ENCODE measurements at places on chromosomes 4 and X. TPM values are rescaled to one million over a fixed set of nuclear protein-coding genes. Genes with fewer than 3 reads are reported as not detected.

The ABCD1 gene
- 6.7 TPM for total RNA-seq

GRCh38 chr4:17232566-17233253 lies 279.2 kb downstream of the QDPR start:
- no peaks in the 10 kb centered on the region for H3K4me1 ChIP-seq
- no peak overlapping the region for H3K27ac ChIP-seq
- no peak for DNase-seq
- H3K36me3 ChIP-seq, result no peaks in the 10 kb centered on the region
- H3K27me3 ChIP-seq, result no peaks in the 10 kb centered on the region

- H3K36me3 ChIP-seq, result no peaks in the 10 kb centered on the region
- no peak overlapping the region for H3K27ac ChIP-seq
- H3K4me3 ChIP-seq, result no peak overlapping the region
- no peak for DNase-seq
- H3K27me3 ChIP-seq, result no peaks in the 10 kb centered on the region
Measured at GRCh38 chr4:165027762-165028402, 3.9 kb upstream of the TRIM60 start.

DNA sequence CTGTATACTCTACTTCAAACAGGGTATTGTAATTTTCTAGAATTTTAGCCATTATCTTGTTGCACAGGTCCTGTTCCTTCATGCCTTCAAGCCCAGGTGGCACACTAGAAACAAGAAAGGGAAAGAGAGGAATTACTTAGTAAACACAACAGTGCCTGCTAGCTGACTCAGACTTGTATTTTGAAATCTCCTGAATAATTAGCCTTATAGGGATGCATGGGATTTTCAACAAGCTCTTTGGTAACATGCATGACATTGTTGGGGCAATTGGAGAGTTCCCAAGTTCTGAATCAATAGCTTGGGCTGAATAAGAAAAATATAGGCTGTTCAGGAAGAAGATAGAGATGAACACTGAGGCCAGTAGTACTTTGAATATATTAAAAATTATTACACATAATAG lies 118.8 kb downstream of the FAM13A start:
- no peaks in the 10 kb centered on the region for H3K36me3 ChIP-seq
- no peak overlapping the region for H3K4me3 ChIP-seq
- H3K27me3 ChIP-seq, result no peaks in the 10 kb centered on the region
- DNase-seq, result no peak
- H3K4me1 ChIP-seq, result peaks cover 34% of the 10 kb centered on the region

DNA sequence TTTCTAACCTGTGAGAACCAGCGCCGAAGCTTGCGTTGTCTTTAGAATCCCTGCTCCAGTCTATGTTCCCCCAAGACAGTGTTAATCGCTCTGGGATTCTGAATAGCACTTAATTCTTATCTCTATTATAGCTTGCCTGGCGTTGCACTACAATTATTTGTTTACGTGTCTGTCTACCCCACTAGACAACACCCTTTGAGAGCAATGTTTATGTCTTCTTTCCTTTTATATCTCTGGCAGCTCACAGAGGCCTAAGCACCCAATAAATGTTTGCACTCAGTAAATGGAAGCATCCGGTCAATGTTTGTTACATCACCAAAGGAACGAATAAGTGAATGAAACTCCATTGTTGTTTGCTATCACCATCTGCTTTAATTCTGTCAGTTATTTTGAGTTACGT lies 4.8 kb upstream of the NHS start:
- no peaks in the 10 kb centered on the region for H3K36me3 ChIP-seq
- no peak overlapping the region for H3K27ac ChIP-seq

DNA sequence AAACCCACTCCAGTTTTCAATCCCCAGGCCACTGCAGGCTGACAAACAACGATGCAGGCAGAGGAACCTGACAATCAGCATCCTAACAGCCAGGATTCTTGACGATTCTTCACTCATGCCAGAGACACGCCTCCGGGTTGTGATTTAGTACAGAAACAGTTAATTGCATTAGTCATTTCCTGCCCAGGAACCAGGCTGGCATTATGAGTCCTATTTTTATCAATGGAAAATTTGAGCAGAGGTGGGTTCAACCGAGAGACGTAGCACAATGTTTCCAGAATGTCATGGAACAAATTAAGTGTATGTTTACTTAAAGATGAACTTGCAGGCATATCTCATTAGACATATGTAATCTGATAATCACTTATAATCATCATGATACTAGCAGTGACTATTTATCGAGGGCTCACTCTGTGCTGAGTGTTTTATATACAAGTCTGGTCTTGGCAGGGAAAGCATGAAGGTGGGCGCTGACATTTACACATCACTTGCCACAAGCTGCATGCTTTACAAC lies 159.7 kb downstream of the NSUN7 start:
- no peak overlapping the region for H3K27ac ChIP-seq
- H3K4me3 ChIP-seq, result no peak overlapping the region
- H3K4me1 ChIP-seq, result peaks cover 11% of the 10 kb centered on the region
- no peaks in the 10 kb centered on the region for H3K27me3 ChIP-seq

Measured in CD4-positive, alpha-beta memory T cell (primary cell).